ENCODE measurements at places on chromosomes 16 and 17.

DNA sequence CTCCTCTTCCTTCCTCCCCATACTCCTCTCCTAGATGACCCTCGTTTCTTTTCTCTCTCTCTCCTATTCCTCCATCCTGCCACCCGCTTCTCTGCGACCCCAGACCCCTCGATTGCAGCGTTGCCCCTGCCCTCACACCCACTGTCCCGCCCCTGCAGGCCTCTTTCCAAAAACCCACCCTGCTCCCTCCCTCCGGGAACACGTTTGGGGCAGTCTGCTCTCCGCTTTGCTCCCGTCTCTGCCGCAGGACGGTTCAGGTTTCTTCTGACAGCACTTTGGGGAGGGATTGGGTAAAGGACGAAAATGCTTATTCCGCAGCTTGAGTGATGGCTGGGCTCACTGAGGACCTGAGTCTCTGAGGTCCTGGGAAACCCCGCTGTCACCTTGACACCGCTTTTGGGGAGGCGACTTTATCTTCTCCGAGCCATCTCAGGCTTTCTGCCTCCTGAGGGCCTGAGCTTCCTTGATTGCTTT lies 690 bp downstream of the NDE1 start:
- no peak for DNase-seq

DNA sequence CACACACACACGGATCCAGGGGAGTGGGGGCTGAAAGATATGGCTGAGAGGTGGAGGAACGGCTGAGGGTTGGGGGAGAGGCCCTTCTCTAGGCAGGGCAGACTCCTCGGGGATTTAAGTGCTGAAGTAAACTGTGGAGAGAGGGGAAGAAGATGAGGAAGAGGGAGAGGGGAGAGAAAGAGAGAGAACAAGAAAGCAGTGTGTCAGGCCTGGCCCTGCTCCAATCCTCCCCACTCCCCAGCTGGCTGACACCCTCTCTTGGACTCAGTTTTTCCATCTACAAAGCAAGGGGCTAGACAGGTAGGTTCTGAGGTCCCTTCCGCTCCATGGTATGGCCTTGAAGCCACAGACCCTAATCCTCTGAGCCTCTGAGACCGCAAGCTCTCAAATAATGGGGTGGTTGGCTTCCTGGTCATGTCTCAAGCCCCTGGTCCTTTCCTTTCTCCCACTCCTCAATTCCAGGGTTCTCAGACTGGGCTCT lies 2.0 kb downstream of the VAMP2 start:
- DNase-seq: no peak

- no peak for DNase-seq
Measured at GRCh38 chr17:59702304-59702703, 4.9 kb downstream of the PTRH2 start.

DNA sequence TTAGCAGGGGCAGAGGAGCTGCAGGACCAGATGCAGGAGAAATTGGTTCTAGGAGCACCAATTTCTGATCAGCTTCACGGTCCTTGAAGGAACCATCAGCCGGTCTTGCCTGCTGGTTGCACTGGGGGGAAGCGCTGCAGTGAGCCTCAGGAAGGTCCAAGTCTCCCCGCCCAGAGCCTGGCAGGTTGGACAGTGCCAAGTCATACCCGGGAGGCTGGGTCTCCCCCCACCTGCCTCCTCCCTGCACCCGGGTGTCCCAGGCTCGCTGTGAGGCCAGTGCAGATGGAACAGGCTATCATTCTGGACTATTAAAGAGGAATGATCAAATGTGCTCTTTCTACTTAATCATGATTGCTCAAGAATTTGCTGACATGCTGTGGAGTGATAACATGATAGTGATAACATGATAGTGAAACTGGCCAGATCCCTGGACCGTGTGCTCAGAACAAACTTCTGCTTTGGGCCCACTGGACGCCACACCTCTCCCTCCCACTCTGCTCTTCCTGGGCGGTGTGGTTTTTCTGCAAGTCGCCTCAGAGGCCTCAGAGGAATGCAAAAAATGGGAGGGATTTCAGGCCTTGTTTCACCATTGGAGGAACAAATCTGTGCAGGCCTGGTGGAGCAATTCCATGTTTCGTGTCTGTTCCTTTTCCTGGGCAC lies 236.0 kb downstream of the IRF8 start:
- DNase-seq: no peak

DNA sequence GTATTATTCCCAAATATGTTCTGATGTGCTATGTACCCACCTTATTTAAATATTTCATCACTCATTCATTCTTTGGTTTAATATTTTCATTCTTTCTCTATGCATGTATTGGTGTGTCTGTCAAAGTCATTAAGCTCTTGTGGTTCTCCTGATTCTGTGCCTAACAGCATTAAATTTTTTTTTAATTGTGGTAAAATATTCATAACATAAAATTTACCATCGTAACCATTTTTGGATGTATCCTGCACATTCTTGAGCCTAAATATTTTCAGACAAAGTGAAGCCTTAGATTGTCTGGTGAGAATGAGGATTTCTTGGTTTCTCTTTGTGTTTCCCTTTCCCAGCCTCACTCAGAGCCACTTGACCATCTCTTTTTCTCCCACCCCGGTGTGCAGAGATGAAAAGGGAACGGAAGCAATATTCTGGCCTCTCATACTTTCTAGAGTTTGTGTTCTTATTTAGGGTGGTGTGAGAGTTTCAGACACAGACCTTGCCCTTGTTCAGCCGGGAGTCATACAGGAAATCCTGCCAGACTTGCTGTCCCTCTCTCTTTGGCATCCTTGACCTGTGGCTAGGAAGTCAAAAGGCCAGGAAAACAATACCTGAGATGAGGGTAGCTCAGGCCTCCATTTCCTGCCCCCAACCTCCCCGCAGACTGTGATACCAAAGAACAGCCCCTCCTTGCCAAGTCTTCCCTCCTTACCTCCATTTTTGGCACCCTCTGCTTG lies 4.9 kb downstream of the CCL5 start:
- DNase-seq: no peak

GRCh38 chr16:48318630-48319029 lies 66.6 kb downstream of the SIAH1 start:
- DNase-seq: peak; percentile 14

DNA sequence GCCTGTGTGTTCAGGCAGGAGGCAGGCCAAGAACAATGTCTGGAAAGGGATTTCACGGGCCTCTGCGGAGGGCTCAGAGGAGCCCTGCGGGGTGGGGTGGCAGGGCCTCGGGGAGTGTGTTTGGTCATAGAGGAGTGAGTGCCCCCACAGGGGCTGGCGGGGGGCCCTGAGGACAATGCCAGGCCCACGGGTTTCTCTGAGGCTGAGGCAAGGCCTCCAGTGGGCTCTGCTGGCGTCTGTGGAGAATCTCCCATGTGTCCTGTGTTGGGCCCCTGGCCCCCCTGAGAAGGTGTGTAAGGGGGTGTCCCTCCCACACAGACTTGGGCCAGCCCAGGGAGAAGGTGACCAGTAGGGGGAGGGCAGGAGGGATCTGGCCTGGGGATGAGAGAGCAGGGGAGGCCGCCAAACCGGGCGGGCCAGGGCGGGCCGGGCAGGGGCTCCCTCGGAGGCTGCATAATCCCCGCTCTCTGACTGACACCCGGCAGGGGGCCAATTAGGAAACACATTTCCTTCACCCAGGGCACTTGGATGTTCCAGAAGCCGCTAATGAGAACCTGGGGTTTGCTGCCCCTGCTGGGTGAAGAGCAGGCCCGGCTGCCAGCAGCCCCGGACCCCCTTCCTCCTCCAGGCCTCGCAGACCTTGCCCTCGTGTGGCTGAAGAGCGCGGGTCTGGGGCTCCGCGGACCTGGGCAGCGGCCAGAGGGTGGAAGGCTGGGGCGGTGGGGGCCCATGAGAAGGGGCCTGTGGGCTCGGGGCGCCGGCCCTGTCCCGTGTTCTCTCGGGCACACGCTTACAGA lies 204.2 kb downstream of the NTN1 start:
- DNase-seq: no peak

GRCh38 chr17:16662936-16663335 lies 9.3 kb upstream of the ZNF624 start:
- no peak for DNase-seq

DNA sequence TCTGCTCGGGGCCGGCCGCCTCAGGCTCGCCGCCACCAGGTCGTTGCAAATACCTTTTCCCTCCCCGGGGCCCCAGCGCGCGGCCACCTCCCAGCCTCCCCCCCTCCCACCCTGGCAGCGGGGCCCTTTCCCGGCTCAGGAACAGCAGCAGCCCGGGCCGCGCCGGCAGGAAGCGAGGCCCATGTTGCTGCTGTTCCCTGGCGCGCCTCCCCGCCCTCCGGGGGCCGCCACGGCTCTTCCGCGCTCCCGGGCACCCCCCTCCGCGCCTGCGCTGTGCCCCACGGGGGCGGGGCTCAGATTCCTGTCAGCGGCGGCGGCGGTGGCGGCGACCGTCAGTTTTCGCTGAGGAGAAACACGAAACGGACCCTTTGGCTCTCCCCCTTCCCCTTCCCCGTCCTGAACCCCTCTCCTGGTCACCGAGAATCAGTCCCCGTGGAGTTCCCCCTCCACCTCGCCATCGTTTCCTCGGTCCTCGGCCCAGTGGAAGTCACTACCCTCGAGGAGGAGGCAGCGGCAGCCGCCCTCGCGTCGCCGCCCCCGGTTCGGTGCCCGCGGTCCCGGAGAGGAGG lies at the start of gene NFAT5:
Gene NFAT5, plus strand, starts transcription at position 296 of the 569 bp plus-strand sequence. CDS start 336 bp downstream, outside the sequence.
- no peak for DNase-seq

GRCh38 chr16:86220561-86220960 lies 289.8 kb upstream of the FOXF1 start:
- DNase-seq: no peak

GRCh38 chr16:85418978-85419491 lies 194.1 kb upstream of the GSE1 start:
- DNase-seq: no peak

DNA sequence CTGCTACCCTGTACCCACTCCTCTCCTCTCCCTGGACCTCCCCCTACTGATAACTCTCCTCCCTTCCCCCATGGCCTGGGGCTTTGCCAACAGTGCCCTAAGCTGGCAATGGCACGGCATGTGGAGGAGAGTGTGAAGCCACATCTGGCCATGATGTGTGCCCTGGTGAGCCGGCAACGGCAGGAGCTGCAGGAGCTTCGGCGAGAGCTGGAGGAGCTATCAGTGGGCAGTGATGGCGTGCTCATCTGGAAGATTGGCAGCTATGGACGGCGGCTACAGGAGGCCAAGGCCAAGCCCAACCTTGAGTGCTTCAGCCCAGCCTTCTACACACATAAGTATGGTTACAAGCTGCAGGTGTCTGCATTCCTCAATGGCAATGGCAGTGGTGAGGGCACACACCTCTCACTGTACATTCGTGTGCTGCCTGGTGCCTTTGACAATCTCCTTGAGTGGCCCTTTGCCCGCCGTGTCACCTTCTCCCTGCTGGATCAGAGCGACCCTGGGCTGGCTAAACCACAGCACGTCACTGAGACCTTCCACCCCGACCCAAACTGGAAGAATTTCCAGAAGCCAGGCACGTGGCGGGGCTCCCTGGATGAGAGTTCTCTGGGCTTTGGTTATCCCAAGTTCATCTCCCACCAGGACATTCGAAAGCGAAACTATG lies 5.2 kb downstream of the TRAF4 start:
- no peak for DNase-seq

DNA sequence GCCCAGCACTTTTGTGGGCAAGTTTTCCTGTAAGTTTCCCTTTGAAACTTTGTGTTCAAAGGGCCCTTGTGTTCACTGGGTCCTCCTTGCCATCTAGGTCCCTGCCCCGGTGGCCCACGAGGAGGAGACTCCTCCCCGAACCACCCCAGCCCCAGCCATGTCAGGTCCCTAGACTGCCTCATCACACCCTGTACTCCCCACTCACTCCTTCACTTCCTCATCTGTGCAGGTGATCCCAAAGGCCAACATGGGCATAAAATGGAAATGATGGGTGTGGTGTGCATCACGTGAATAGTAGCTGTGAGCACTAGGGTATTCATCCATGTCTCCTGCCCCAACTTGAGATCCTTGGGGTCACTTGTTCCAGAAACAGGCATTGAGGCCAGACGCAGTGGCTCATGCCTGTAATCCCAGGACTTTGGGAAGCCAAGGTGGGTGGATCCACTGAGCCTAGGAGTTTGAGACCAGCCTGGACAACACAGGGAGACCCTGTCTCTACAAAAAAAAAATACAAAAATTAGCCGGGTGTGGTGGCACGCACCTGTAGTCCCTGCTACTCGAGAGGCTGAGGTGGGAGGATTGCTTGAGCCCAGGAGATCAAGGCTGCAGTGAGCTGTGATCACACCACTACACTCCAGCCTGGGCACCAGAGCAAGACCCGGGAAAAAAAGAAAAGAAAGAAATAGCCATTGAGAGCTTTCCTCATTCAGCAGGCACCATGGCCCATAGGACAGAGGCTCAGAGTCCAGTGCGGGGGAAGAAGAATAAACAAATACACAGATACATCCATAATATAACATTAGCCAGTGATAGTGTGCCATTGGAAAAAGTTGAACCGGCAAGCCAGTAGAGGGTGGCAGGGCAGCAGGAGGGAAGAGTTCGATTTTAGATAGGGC lies 74.5 kb downstream of the KATNIP start:
- DNase-seq: no peak

- DNase-seq: no peak
Measured at GRCh38 chr17:1119924-1120323, 59.9 kb downstream of the ABR start.

DNA sequence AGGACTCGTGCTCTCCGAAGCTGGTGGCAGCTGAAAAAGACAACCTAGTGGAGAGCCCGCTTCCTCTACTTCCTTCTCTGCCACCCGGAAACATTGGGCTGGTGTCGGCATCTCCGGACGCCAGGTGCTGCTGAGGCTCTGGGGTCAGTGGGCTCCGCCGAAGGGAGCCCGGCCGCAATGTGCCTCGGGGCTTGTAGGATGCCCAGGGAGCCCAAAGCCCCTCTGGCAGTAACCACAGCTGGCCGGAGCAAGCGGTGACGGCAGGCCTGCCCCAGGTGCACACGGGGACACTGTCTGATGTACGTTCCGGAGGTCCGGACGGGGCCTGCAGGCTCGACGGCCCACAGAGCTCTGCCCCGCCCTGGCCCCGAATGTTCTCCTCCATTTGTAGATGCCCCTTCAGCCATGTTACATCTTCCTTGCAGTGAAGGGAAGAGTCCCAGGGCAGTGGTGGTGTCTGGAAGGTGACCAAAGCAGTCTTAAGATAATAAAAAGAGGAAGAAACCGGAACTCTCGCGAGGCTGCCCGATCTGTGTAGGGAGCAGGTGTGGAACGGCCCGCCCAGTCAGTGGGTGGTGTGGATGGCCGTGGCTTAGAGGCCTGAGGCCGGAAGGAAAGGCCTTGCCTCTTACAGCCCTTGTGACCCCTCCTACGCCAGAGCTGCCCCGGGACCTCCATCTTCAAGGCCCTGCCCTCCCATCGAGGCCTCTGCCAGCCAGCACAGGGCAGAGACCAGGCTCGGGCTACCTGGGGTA lies 22.6 kb downstream of the NDUFAF8 start:
- DNase-seq: no peak

GRCh38 chr16:2084895-2085625 lies 37.3 kb downstream of the TSC2 start:
- no peak for DNase-seq

GRCh38 chr16:3149630-3150345 lies 15.0 kb downstream of the ZNF213 start:
- DNase-seq: no peak

DNA sequence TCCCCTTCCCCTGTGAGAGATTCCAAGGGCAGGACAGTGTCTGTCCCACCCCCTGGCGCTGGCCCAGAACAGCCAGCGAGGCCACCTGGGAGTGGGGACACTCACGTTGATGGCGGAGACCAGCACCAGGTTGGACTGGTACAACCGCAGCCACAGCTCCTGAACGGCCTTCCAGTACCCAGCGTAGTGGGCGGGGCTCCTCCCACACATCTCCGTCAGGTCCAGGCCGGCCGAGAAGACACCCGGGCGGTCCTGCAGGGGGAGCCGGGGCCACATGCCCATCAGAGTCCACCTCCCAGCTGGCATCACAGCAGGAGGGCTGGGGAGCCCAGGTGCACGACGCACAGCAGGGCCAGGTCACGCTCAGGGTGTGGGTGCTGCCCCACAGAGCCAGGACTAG lies 7.1 kb downstream of the ECI1 start:
- DNase-seq: no peak

GRCh38 chr16:8730335-8730915 lies 56.0 kb downstream of the ABAT start:
- DNase-seq: no peak
